HAP-1 (cell line): ENCODE measurements at places on chromosomes 6 and 20.

DNA sequence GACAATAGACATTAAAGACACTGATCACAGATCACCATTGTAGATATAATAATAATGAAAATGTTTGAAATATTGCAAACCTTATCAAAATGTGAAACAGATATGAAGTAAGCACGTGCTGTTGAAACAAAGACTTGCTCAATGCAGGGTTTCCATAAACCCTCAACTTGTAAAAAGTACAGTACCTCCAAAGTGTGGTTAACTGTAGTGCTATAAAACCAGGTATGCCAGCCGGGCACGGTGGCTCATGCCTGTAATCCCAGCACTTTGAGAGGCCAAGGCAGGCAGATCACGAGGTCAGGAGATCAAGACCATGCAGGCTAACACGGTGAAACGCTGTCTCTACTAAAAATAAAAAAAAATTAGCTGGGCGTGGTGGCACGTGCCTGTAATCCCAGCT lies 96.6 kb downstream of the ZFAND3 start:
- DNase-seq, result no peak

DNA sequence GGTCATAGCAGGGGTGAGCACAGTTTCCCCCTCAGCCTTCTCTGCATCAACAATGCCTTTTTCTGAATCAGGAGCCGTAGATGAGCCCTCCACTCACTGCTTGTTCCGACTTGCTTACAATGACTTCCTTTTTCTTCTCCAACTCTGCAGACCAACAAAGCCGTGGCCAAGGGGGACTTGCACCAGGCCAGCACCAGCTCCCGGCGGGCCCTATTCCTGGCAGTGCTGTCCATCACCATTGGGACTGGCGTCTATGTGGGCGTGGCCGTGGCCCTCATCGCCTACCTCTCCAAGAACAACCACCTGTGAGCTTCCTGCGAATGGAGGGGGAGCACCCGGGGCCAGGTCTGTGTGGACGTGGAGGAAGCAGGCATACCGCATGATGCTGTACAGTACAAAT lies 195.8 kb downstream of the SYNDIG1 start:
- DNase-seq, result no peak

DNA sequence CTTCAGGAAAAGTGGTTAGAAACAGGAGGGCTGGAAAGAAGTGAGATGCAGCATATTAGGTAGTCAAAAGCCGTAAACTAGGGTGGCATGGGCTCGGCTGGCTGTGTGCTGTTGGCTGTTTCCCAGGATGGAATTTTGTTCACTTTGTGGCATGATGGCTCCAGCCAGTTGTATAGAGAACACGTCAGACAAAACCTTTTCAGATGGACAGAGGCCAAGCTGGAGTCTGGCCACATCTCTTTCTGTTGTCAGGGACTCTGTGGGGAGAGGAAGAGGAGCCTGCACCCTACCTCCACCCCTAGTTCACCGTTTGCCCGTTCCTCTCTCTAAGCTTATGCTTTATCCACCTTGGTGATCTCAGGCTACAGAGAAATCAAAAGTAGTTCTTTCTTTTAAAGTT lies 22.0 kb downstream of the C6orf89 start:
- DNase-seq, result no peak

- DNase-seq, result no peak
Observed at GRCh38 chr20:64212755-64213154, 42.8 kb upstream of the PCMTD2 start.

GRCh38 chr20:12252793-12253192 lies 335.1 kb downstream of the BTBD3 start:
- DNase-seq, result no peak

DNA sequence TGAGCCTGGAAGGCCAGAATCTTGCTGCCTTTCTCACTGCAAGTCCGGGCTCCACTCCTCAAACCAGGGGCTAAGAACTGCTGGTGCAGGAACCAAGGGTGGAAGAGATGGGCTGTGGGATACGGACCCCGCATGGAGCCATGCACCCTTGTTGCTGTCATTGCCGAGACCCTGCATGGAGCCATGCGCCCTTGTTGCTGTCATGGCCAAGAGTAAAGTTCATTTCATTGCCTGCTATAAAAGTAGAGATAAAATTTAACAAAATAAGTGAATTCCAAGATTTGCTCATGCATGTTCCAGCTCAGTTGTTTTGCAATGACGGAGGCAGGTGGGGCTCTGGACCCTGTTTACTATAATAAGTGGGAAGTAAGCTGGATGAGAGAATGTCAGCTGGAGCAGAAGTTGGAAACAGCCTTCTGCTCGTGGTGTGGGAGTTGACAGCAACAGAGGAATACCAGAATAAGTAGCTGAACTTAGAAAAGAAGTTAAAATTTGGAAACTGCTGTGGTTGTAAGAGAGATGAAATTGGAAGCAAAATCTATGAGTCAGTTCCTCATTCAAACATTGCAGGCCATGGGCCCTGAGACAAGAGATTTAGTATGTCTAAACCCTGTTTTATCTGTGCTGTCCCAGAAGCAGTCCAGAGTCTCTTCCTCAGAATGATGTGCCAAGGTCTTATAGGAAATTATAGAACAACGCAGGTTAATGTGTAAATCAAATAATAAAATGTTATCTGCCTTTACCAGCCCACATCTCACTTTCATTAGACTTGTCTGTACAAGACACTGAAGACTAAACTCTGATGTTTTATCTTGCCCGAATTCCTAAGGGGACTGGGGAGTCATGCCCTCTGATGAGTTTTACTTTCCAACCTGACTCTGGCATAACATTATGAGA lies 15.8 kb upstream of the THBS2 start:
- DNase-seq, result peak; percentile 36

GRCh38 chr20:53949319-53949839 lies 121.0 kb downstream of the BCAS1 start:
- no peak for DNase-seq

DNA sequence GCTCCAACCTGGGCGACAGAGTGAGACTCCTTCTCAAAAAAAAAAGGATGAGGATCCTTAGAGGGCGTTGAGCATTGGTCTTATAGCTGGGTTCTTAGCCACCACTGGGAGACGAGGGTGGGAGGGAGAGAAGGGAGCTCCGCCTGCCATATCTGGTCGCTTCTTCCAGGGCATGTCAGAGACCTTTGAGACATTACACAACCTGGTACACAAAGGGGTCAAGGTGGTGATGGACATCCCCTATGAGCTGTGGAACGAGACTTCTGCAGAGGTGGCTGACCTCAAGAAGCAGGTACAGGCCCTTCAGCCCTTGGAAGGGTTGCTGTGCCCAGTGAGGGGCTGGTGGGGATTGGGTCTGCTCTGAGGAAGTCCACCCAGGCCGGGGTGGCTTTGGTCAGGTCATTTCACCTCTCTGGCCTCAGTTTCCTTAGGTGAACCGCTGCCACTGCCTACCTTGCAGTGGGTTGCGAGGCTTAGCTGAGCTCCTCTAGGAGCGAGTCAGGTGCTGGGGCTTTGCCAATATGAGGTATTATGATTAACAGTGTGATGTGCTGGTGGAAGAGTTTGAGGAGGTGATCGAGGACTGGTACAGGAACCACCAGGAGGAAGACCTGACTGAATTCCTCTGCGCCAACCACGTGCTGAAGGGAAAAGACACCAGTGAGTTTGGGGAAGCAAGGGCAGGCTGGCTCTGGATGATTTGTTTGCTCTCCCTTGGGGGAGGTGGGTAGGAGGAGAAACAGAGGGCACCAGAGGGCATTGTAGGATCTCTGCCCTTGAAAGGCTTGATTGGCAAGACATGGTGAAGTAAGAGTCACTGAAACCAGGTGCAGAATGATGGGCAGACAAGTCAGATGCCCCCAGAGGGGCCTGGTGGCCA lies 8.5 kb downstream of the CNPY3 start:
- DNase-seq, result no peak

DNA sequence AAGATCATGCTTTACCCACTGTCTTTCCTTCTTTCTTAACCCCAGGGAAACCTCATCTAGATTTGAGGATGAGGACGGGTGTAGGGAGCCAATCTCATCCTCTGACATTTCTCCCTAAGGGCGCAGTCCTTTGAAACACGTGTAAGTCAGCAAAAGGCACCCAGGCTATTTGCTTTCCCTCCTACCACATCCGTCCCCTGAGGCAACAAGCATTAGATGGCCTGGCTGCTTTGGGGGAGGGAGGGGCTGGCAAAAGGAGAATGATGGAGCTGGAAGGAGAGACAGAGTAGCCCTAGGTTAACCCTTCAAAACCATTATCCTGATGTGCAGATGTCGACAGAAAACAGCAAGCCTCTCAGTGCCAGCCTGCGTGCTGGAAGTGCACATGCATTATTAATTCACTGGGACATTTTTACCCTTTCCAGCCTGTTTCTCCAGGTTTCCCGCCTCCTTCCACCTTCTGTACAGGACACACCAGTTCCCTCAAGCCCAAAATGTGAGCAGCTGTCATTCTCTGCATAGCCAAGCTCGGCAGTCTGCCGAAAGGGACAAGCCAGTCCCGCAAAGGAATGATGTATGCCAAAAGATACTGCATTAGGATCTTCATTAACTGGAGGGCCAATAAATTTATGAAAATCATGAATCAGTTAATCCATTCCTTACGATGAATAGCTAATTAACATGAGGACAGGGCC lies 547.2 kb downstream of the CD83 start:
- DNase-seq, result no peak

DNA sequence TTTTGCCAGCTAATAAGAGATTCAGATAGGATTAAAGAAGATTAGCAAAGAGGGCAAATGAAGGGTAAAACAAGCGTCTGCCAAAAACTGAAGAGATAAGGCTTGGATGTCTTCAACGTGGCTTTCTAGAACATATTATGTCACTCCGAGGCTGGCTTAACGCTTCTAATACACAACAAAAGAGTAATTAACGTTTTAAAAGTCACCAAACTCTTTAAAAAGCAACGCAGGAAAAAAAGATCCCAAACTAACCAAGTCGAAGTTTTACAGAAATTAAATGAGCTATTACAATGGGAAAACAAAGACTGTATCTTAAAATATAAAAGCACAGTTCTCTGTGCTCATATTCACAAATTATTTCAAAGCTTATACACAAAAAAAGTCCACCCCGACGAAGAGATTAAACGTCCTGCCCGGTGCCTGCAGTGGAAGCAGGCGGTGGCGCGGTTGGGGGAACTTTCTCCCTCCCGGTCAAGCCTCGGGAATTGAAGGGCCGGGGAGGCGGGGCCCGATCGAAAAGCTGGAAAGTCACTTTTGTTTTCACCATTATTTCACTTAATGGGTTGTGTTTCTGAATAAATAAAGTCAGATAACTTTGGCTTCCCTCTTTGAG lies 1.2 kb downstream of the MAK start:
- peak; percentile 75 for DNase-seq

DNA sequence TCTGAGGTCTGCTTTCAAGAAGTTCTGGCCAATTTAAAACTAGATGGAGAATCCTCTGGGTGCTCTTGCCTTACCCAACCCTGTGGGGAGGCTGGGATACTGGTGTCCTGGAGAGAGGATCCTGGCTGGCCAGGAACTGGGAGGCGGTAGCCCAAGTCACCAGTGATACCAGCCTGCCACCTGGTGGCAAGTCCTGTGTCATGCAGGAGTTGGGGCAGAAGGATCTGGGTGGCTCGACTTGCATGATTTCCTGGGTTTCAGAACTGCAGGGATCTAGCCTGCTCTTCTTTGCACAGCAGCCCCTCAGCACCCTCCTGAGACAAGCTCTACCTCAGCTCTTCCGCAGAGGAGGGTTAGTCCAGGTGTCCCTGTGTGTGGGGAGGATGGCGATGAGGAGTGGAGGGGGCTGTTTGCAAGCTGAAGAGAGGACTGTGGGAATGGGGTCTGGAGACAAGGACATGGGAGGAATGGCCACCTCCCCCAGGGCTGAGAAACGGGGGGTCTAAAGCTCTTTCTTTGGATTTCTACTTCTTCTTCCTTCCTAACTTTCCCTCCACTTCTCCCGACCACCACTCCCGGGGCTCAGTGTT lies 4.2 kb downstream of the KCNK17 start:
- DNase-seq, result peak; percentile 48

DNA sequence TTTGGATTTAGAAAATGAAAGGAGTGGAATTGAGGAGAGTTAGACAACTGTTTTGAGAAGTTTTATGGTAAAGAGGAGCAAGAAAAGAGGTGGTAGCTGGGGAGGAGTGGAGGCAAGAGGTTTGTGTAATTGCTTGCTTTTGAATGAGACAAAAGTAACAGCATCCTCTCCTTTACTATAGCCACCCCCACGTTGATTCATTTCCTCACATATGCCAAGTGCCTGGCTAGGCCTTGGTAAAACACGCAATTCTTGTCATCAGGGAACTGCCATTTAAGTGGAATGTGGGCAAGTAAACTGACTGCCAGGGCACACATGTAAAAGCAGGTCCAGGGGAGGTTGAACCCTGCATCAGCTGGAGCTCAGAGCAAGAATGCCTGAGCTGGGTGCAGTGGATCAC lies 4.1 kb downstream of the MTRES1 start:
- DNase-seq, result no peak

DNA sequence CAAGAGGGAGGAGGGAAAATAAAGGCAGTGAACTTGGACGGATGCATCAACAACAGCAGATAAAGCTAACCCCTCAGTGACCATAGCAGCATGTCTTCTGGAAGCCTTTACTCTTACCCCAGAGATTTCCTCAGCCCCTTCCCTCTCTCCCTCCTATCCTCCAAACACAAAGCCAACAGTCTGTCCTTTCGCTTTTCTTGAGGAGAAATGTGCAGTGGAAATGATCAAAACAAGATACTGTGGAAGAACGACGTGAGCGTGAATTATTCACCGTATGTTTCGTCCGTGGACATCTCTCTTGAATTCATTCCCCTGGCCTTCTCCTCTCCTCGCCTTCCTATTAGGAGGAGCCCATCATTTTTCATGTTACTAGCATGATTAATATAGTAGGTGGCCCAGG lies 8.5 kb downstream of the NRN1 start:
- no peak for DNase-seq

DNA sequence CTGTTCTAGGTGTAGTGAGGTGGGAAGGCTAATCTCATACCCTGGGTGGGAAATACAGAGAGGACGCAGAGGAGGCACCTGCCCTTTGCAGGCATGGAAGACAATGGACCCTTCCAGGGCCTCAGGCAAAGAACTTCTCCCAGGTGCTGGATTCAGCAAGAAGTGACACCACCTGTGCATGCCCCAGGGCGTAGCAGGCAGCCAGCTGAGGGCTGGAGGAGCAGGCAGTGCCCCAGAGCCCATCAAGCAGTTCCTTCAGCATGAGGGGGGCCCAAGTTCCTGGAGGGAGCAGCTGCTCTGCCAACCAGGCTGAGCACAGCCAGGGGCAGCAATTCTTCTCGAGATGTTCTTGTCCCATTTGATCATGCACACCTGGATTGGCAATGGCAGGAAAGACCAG lies 170.3 kb upstream of the PDE10A start:
- no peak for DNase-seq

DNA sequence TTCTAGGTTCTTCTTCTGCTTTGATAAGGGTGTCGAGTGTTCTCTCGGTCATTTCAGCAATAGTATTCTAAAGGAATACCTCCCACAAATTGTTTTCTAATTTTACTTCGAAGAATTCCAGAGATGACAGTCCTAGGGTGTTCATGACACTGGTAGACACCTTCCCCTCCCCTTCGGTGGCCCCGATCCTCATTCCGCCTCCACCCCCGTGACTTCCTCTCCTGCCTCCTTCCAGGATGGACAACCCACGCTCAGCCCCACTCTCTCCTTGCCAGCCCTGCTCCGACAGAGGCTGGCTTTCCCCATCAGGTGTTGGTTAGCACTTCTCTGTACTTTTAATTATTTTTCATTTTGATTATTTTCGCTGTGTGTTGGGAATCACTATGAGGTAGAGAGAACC lies 254.8 kb upstream of the QKI start:
- DNase-seq, result no peak

- DNase-seq, result no peak
Observed at GRCh38 chr20:62305149-62305764, 2.5 kb downstream of the ADRM1 start.
